ENCODE measurements at places on chromosomes 13 and 19.

- DNase-seq, result no peak
These were observed 14.5 kb downstream of the FCGBP start for GRCh38 chr19:39919976-39920375.

DNA sequence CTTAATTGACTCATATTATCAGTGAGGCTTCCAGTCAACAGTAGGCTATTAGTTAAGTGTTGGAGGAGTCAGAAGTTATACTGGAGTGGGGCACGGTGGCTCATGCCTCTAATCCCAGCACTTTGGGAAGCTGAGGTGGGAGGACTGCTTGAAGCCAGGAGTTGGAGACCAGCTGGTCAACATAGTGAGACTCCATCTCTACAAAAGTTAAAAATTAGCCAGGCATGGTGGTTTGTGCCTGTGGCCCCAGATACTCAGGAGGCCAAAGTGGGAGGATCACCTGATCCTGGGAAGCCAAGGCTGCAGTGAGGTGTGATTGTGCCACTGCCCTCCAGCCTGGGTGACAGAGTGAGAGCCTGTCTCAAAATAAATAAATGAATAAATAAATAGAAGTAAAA is 53.2 kb downstream of the COMP start:
- no peak for DNase-seq

- DNase-seq, result no peak
These were observed 14.5 kb upstream of the DCT start for GRCh38 chr13:94494026-94494425.

DNA sequence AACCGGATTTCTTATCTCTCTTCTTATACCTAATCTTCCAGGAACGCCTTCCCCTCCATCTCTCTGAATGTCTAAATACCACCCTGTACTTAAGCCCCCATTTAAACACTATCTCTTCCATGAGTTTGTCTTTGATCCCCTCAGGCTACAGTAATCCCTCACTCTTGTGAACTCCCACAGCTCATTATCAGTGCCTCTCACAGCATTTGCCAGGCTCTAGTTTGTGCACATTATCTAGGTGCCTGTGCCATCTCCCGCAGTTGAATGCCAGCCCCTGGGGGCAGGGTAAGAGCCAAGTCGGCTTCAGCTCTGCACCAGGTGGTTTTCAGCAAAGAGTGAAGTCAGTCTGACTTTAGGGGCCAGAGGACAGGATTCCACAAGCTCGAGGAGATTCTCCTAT is 71.4 kb downstream of the FREM2 start:
- DNase-seq, result no peak

- no peak for DNase-seq
These were observed 682 bp upstream of the TEAD2 start for GRCh38 chr19:49362929-49363267.

DNA sequence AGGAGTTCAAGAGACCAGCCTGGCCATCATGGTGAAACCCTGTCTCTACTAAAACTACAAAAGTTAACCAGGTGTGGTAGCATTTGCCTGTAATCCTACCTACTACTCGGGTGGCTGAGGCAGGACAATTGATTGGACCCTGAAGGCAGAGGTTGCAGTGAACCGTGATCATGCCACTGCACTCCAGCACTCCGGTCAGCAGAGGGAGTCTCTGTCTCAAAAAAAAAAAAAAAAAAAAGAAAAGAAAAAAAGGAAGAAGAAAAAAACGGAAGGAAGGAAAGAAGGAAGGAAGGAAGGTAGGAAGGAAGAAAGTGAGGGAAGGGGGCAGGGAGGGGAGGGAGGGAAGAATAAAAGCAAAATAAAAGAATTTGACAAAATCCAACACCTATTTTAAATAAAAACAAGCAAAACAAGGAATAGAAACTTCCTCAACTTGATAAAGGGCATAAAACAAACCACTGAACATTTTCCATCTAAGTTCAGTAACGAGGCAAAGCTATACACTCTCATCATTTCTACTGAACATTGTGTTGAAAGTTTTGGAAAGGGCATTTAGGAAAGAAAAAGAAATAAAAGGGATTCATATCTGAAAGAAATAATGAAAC is 411.6 kb upstream of the SLITRK5 start:
- DNase-seq, result no peak

DNA sequence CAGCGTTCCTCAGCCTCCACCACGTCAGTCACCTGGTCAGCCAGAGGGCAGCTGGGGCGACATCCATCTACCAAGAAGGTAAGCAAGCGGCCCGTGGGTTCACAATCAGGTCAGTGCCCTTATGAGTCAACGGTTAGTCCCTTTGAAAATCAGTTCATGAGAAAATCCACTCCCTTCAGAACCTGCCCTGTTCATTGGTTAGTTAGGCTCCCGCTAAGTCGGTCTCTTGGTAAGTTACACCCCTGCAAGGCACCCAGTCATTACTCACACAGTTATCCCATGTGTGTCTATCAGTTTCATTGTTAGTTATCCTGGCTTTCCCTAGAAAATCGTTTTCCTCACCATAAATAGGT is 564 bp downstream of the SIGLECL1 start:
- DNase-seq, result no peak

DNA sequence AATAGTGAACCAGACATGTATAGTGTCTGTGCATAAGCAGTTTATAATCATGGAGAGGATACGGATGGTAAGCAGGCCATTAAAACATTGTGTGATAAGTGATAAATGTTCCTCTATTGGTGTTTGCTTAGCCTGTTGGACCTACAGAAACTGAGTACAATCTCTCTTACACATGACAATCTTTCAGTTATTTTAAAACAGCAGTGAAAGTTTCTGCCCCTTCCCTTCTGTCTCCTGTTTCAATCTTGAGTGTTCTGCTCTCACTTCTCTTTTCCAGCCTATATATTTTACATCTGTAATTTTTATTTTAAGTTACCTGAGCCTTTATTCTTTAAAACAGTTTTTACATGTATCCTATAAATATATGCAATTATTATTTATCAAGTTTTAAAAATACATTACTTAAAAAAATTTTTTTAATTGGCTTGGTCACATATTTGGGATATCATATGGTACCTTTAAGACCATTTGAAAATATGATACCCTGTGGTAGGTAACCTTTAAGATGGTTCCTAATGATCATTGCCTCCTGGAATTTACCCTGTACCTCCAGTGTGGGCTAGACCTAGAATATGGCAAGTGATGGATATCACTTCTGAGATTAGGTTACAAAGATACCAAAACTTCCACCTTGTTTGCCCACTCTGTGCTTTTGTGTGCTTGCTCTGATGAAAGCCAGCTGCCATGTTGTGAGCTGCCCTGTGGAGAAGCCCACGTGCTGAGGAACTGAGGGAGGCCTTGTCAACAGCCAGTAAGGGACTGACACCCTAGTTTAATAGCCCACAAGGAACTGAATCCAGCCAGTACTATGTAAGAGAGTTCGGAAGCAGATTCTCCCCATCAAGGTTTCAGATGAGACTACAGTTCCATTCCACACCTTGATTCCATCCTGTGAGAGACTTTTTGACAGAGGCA is 99.3 kb downstream of the DHRS12 start:
- no peak for DNase-seq

- no peak for DNase-seq
These were observed 177.3 kb downstream of the PCDH9 start for GRCh38 chr13:67052550-67053490.

- DNase-seq, result no peak
These were observed 60.2 kb downstream of the PEX11G start for GRCh38 chr19:7428651-7429113.

GRCh38 chr13:59259165-59260000 is 904.3 kb downstream of the DIAPH3 start:
- no peak for DNase-seq
